ENCODE measurements at places on chromosomes 1 and 21.

GRCh38 chr1:228440761-228441500 is 24.3 kb upstream of the TRIM17 start:
- DNase-seq, result no peak

DNA sequence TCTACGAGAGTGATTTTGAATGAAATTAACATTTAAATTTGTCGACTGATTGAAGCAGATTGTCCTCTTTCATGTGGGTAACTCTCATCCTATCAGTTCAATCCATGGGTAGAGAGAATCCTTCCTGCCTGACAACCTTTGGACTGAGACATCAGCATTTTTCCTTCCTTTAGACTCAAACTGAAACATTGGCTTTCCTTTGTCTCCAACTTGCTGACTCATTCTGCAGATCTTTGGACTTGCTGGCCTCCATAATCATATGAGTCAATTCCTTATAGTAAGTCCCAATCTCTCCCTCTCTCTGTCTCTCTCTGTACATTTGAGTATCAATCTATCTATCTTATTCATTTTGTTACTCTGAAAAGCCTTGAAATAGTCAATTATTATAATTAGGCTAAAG is 416.7 kb downstream of the LRRIQ3 start:
- DNase-seq, result no peak

DNA sequence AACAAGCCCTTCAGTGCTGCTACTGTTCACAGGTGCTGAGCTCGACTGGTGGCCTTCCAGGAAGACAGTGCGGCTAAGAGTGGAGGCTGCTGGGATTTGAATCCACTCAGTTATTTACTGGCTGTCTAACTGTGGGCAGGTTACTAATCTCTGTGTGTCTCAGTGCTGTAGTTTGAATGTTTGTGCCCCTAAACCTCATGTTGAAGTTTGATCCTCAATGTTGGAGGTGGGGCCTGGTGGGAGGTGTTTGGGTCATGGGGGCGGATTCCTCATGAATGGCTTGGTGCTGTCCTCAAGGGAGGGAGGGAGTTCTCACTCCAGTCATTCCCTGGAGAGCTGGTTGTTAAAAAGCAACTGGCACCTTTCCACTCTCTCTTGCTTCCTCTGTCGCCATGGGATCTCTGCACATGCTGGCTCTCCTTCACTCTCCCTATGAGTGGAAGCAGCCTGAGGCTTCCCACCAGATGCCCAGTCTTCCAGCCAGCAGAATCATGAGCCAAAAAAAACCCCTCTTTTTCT is 334.8 kb downstream of the RPS6KC1 start:
- peak; percentile 52 for DNase-seq

DNA sequence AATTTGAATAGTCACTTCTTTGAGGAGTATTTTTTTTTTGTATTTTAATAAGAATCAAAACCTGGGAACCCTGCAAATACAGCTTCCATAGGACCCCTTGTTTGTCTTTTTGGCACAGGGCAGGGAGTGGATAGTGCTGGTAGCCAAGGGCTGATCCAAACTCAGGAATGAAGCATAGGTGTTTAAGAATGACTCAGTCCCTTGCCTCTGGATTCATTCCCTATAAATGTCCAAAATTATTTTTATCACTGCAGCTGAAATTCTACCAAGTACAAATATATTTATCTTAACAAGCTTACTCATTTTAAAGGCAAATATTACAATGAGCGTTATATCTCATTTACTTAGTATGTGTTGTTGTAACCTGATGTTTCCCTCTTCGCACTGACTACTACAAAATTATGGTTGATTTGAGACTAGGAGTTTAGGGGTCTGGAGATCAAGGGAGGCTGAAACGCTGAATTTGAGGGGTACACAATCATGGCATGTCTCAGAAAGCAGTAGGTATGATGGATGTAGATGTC is 278.6 kb upstream of the LYPLAL1 start:
- DNase-seq, result no peak

DNA sequence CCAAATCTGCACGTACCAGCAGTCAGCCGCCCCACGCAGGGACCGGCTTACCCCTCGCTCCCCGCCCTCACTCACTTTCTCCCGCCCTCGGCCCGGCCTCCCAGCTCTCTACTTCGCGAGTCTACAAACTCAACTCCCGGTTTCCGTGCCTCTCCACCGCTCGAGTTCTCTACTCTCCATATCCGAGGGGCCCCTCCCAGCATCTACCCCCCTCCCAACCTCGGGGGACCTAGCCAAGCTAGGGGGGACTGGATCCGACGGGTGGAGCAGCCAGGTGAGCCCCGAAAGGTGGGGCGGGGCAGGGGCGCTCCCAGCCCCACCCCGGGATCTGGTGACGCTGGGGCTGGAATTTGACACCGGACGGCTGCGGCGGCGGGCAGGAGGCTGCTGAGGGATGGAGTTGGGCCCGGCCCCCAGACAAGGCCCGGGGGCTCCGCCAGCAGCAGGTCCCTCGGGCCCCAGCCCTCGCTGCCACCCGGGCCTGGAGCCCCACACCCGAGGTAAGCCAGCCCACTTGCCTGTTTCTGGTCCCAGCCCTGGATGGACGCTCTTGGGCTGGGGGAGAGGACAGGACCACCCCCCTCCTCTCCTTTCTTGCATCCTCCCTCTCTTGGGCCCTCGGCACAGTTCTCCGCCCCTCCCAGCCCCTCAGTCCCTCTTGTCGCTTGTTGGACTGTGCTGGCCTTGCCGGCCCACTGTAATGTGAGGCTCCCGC is at the start of gene ARTN:
ARTN (plus strand) TSS at position 416 of the 715 bp plus-strand sequence. CDS start 1,856 bp downstream, outside the sequence.
- peak; percentile 59 for DNase-seq
